ENCODE measurements at places on chromosomes 6 and 20.

GRCh38 chr6:52389626-52390360 is 27.8 kb downstream of the PAQR8 start:
- peak; percentile 54 for DNase-seq

DNA sequence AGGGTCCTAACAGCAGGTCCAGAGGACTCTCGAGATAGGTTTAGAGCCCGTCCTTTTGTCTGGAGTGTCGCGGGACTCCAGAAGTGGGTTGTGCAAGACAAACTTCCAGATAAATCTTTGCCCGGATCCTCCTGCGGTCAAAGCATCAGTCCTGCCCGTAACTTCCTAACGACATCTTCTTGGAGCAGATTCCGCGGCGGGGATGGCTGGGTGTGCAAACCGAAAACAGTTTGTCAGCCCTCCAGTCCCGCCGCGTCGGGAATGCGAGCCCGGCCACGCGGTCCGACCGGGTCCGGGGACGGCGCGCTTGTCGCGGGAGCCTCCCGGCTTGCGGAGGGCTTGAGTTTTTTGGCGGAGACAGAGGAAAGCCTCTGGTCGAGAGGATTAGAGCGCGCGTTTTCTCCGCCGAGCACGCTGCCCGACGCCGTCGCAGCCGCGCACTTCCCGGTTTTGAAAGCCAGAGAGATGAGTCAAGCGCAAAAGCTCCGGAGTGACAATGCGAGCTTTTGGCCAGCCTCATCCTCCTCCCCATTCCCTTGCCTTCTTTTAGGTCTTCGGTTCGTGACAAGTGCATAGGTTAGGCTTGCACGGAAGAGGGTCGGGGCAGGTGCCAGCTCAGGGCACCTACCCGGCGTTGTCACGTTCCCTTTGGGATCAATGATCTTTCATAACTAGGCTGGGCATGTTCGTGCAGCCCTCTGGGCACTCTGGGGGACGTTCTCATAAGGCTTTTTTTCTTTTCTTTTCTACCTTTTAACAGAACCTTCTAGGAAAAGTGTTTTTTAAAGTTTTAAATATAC is 91.3 kb upstream of the PRDM1 start:
- DNase-seq, result peak; percentile 51

- no peak for DNase-seq
Measured at GRCh38 chr20:50298554-50299324, 108.1 kb downstream of the CEBPB start.

DNA sequence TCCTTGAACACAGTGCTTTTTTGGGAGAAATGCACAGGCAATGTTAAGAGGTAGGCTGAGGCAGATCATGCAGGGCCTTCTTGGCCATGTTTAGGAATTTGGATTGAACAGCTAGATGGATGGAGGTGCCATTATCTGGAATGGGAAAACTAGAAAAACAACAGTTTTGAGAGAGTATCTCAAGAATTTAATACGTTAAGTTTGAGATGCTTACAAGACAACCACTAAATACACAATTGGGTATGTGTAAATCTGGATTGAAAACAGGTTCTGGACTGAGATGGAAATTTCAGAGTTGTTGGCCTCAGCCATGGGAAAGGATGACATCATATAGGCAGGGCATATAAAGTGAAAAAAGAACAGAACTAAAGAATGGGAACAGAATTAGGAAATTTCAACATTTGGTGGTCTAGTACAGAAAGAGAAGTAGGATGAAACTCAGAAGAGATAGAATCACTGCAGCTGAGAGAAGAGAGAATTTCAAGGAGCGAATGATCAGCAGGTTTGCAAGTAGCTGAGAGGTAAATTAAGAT is 37.1 kb downstream of the NCOA7 start:
- DNase-seq, result no peak

DNA sequence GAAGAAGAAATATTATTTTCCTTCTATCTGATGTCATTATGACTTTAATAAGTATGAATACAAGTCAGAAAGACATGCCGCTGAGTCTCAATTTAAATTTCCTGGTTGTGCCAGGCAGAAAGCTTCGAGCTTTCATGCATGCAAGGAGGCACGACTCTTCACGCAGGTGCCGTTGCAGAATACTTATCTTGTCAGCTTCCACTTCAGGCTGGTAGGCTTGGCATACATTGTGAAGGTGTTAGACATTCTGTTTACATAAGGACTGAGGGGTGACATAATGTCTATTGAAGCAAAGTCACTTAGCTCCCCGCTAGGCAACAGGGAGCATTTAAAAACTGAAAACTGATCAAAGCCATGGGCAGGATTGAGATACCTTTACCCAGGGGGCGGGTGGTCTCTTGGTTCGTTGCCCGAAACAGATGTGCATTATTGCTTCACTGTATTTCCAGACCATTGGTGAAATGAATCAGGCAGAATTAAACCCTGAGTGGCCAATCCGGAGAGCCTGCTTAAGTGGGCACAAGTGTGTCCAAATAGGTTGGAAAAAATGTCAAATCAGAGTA is 16.4 kb downstream of the BMP6 start:
- DNase-seq, result no peak

DNA sequence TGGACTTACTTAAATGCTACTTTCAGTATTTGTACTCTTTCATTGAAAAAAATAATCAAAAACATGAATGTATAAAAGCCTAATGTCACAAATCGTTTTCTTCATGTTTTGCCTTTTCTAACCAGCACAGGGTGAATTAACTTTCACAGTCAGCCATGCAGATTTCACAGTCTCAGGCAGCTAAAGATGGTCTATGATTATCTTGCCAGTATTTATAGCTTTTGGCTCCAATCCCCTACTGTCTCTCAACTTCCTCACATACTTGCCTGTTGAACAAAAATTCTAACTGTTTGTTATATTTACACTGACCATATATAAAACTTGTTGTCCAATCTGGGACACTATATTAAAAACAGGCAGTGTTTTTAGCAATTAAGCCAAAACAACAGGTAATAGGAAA is 358.2 kb downstream of the ARHGAP18 start:
- DNase-seq, result no peak
